Right renal cortex interstitium (tissue), 3 donors: ENCODE measurements at places on chromosomes 2 and 18. TPM values are rescaled to one million over a fixed set of nuclear protein-coding genes. Genes with fewer than 3 reads are reported as not detected.

- DNase-seq = no peak
Measured at GRCh38 chr2:215680605-215681598, 245.0 kb upstream of the FN1 start.

DNA sequence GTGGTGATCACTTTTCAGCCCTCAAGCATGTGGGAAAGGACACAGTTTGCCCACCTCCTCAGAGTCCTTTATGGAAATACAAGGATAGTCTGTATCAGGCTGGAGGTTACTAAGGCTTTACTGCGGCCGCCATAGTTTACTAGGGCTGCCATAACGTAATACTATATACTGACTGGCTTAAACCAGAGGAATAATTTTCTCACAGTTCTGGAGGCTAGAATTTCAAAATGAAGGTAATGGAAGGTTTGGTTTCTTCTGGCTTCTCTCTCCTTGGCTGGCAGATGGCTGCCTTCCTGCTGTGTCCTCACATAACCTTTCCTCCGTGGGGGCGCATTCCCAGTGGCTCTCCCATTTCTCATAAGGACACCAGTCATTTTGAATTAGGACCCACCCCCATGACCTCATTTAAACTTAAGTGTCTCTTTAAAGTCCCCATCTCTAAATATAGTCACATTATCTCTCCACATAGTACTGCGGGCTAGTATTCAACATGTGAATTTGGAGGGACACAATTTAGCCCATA lies 12.5 kb upstream of the ATIC start:
- DNase-seq = no peak

- DNase-seq = no peak
Measured at GRCh38 chr2:186892821-186893220, 43.9 kb upstream of the ZSWIM2 start.

DNA sequence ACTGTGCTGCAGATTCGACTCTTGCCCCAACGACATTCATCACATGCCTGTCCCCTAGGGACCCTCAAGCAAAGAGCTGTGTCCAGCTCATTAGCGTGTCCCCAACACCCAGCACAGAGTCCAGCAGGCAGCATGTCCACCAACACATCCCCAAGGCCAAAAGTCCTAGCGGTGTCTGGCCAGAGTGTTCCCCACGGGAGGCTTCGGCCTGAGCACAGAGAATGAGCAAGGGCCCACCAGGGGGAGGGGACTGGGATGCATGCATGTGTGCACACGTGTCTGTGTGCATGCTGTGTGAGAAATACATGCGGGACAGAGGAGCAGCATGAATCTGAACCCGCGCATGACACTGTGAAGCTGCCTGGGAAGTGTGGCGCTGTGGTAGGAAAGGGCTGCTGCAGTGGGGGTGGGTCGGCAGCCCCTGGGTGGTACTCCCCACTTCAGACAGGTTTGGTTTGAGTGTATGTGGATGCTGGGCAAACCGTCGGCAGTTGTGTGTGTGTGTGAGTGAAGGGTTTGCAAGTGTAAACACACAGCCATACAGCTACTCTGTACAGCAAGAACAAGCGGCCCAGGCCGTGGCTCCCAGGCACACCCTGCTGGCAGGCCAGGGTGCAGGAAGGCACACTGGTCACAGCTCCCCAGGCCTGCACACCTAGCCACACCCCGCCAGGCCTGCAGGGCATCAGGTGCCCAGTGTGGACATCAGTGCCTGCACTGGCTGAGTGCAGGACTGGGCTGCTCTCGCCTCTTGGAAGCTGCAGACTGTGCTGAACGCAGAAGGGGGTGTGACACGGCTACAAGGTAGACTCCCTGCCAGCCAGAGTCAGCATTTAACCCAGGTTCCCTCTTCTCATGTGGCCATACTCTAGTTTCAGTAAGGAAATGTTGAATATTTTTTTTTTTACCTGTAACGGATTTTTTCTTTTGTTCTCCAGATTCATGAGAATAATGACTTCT lies 19.5 kb upstream of the HES6 start:
- DNase-seq = no peak

DNA sequence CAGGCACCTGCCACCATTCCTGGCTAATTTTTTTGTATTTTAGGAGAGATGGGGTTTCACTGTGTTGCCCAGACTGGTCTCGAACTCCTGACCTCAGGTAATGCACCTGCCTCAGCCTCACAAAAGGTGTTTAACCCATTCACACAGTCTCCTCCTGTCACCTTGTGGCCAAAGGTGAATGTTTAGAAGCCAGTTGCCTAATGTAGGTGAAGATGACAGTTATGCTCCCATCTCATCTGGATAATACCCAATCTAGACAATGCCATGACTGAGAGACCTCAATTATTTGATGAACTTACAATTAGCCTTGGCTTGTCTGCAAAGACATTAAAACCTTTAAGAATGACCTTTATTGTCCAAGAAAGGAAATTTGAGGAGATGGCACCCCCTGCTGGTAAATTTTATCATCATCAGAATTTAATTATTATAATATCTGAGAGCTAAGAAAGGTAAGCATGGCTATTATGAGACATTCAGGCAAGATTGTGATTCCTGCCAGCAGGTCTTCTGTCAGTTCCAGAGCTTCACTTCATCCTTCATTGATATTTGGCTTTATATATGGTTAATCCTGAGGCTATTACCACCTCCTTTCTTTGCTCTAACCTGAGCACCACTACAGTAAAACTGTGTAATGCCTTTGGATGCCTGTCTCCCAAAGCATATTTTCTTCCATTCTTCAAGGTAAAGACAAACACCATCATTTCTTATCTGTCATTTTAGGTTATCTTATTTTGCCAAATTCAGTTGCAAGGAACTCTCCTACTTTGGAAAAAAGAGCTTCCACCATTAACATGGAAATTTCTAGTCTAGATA lies 117.6 kb downstream of the FAM124B start:
- no peak for DNase-seq

DNA sequence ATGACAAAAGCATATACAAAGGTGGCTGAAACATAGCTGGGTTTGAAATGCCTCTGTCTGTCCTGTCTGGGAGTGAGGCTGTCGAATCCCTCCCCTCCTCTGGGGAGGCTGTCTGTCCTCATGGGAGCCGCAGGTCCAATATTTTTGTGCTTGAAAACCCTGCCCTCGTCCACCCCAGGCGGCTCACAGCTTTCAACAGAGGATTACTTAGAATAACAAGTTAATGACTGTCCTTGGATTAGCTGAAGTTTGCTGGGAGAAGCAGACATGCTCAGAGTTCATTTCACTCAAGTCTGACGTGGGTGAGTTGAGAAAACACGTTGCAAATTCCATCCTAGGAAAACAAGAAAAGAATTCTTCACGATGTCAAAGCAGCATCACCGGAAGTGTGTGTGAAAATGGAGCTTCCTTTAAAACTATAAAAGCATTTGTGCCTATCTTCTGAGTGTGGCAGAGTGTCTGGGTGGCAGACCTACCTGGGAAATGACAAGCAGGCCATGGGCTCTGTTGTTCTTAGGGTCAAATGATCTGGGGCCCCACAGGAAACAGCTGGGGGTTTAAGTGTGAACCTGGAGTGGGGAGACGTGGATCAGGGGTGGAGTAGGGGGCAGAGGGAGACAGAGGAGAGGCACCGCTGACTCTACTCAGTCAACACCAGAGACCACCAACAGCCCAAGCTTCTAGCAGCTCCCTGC lies 77.1 kb downstream of the DDX1 start:
- no peak for DNase-seq

- no peak for DNase-seq
Measured at GRCh38 chr2:108920686-108921085, 68.3 kb downstream of the EDAR start.

NT5DC4 gene
- not detected for polyA plus RNA-seq

C2orf72 gene
- polyA plus RNA-seq = 4.2 TPM

DNAH7 gene
- 8.2 TPM for polyA plus RNA-seq

DNA sequence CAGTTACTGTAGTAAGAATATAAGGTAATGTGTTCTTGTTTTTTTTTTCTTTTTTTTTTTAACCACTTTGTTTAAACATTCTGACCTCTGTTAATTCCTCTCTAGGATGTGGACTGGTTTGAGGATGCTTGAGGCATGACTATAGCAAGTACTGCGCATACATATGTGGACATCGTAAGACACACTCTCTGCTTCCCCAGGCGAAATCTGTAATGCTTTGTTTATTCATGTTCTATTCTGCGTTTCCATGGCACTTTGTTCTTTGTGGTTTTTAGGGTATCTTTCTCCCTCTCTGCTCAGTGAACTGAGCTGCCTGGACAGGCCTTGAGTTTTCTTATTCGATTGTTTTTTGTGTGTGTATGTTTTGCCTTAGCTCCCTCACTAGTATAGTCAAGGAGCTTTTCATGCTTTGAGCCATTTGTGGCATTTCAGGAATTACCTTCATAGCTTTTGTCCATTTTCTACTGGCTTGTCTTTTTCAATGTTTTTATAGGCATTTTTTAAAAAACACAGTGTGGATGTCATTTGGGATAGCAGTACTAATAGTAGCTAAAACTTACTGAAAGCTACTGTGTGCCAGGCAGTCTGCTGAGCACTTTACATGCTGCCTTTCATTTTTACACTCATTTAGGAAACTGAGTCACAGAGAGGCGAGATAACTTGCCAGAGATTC lies 1.9 kb upstream of the SH3BP4 start:
- DNase-seq = no peak

- DNase-seq = no peak
Measured at GRCh38 chr2:68906716-68907115, 35.5 kb upstream of the BMP10 start.

DNA sequence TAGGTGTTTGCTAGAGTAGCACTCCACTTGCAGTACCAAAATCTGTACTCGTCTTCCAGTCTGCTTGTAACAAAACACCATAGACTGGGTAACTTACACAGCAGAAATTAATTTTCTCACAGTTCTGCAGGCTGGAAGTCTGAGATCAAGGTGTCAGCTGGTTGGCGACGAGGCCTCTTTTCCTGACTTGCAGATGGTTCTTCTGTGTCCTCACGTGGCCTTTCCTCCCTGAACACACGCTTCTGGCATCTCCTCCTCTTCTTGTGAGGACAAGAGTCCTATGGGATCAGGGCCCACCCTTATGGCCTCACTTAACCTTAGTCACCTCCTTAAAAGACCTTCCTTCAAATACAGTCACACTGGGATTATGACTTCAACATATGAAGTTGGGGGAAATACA lies 493.5 kb upstream of the MYT1L start:
- no peak for DNase-seq
